ENCODE measurements at places on chromosomes 2 and 18.

GRCh38 chr2:212777020-212777491 lies 238.5 kb upstream of the ERBB4 start:
- DNase-seq = no peak

GRCh38 chr18:62339106-62339988 lies 14.2 kb downstream of the TNFRSF11A start:
- no peak for DNase-seq

DNA sequence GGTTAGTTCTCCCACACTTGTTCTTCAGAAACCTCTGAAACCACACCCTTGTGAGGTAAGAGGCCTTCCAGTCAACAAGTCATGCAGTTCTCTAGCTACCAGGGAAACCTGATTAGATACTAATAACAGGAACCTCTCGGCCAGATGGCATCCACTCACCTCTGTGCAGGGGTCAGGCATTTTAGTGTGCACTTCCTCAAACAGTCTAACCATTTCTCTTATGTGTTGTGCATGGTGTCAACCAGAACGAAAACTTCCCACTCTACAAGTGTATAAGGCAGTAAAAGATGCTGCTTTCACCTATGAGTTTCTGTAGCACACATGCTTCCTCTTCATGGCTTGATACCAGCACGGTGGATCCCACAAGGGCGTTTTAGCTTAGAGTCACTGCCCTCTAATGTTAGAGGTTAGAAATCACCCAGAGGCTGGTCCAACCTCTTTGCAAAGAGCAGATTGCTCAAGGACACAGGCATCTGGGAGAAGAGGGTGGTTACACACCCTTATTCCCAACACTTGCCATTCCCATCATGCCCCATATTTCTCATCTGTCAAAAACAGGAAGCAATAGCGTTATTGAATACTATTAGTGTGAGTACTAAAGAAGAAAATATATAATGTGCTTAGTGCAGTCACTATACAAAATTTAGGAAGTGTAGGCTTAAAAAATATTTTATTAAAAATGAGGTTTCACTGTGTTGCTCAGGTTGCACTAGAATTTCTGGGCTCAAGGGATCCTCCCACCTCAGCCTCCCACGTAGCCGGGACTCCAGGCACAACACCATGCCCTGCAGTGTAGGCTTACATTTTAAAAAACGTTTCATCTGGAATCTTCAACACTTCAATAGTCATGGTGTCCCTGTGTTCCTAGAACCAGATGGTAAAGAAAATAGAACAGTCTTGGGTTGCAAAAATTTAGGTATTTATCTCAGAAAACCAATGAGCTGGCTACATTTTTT lies 34.5 kb upstream of the RAB31 start:
- no peak for DNase-seq

- peak; percentile 59 for DNase-seq
These were observed 600 bp downstream of the RALB start for GRCh38 chr2:120253021-120253882.
